NCI-H1930 (cell line): ENCODE measurements at places on chromosomes 13 and 19.

- DNase-seq = no peak
These were observed 2.7 kb upstream of the NOP53 start for GRCh38 chr19:47742634-47743033.

- no peak for DNase-seq
These were observed 123.9 kb downstream of the SLC7A1 start for GRCh38 chr13:29471551-29471950.

- DNase-seq = no peak
These were observed 31.4 kb downstream of the FLT1 start for GRCh38 chr13:28463481-28463880.

GRCh38 chr13:88051746-88052482, 380.7 kb downstream of the SLITRK5 start:
- no peak for DNase-seq

DNA sequence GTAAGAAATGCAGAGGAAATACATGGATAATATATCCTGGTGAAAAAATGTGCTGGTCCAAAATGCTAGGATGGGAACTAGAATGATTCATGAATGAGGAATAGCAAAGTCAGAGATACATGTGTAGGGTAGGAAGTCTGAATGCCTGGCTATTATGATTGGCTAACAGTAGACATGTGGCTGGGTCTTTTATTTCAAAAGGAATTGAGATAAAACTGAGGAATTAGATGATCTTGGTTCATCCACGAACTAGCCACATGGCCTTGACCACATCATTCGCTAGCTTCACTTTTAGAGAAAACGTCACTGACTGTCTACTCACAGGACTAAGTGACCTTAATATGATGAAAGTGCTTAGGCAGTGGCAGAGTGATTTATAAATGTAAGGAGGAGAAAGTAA, 103.1 kb downstream of the TRPC4 start:
- no peak for DNase-seq

GRCh38 chr13:75607447-75607846, 28.7 kb upstream of the LMO7 start:
- no peak for DNase-seq

GRCh38 chr19:53537121-53537520, 824 bp upstream of the ZNF331 start:
- DNase-seq = no peak

GRCh38 chr19:54352041-54352440, 12.7 kb downstream of the LAIR1 start:
- no peak for DNase-seq

DNA sequence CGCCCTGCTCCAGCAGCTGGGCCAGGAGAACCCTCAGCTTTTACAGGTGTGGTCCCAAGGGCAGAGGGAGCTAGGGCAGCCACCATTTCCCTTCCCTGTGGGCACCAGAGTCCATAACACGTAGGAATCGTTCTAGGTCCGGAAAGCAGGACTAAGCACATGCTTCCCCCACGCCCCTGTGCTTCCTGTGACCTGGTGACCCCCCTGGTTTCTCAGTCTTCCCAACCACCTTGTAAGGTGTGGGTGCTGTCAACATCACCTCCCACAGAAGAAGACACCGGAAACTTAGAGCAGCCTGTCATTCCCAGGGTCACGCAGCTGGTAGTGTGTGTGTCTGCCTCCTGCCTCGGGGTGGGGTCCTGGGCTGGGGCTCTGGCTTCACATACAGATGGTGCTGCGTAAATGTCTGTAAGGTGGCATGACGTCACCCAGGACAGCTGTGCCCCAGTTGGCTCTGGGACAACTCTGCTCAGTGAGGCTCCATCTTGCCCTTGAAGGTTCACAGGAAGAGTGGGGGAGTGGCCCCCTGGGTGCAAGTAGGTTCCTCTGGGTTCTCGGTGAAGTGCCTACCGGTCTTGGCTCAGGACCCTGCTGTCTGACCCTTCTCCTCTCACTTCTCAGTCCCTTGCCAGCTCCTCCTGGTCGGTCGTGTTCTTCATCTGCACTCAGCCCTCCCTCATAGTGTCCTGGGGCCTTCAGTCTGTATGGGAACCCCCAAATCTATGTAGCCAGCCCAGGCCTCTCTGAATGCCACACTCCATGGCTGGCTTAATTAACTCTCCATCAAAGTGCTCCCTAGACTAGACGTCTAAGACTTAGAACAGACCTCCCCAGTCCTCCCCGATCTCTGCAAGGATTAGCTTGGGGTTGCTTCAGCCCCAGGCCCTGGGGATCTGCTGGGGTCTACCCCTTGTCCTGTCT, 4.0 kb downstream of the RAD23A start:
- no peak for DNase-seq

GRCh38 chr13:45108716-45109101, 11.6 kb upstream of the GTF2F2 start:
- DNase-seq = no peak

DNA sequence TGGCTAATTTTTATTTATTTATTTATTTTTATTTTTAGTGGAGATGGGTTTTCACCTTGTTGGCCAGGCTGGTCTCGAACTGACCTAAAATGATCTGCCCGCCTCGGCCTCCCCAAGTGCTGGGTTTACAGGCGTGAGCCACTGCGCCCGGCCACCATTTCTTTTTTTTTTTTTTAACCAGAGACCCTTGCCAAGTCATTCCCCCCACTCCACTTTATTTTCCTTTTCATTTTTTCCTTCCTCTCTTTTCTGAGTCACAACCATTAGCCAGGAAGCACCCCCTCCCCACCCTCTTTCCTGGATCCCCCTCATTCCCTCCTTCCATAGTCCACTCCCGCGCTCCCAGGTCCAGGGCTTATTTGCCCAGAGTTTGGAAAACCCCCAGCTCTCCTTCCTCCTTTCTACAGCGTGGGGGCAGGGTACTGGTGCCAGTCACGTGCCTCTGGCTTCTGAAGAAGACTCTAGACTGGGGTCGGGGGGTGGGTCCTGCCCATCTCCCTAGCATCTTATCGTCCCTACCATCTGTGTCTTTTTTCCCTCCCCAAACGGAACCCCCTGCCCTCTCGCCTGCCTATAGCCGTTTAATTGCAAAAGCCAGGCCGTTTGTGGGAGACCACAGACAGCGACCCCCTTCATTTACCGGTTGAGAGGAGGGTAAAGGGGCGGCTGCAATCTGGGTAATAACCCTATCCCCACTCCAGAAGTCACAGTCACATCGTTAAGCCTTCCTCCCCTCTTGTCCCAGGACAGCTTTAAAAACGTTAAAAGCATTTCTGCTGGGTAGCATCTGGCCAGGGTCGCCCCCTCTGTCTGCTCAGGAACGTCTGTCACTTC, 1.1 kb upstream of the CALR start:
- peak; percentile 9 for DNase-seq

DNA sequence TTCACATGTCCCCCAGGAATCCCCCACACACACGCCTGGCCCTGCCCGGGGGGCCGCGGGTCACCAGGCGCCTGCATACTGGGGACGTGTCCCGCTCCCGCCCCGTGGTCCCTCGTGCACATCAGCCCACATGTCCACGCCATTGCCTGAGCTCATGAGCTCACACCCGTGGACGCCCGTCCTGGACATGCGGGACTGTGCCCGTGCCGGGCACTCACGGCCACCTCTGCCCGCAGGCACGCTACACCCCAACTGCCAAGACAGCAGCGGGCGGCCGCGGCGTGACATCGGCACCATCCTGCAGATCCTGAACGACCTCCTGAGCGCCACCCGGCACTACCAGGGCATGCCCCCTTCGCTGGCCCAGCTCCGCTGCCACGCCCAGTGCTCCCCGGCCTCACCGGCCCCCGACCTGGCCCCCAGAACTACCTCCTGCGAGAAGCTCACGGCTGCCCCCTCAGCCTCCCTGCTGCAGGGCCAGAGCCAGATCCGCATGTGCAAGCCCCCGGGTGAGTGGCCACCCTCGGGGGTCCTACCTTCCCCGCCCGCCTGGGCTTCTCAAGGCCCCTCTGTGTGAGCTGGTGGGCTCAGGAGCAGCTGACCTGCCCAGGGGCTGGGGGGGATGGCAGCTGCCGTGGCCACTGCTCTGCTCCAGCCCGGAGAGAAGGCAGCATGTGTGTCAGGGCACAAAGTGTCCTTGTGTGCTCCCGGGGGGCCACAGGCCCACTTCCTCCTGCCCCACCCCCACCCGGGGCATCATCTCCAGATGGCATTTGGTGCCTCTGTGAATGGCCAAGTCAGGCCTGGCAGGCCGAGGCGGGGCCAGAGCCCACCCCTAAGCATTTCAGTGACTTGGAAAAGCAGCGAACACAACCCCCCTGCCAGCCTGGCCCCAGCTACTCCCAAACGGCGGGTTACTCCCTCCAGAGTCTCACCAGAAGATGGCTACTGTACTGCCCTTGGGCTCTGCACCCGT, 7.1 kb downstream of the MIDN start:
- DNase-seq = no peak

DNA sequence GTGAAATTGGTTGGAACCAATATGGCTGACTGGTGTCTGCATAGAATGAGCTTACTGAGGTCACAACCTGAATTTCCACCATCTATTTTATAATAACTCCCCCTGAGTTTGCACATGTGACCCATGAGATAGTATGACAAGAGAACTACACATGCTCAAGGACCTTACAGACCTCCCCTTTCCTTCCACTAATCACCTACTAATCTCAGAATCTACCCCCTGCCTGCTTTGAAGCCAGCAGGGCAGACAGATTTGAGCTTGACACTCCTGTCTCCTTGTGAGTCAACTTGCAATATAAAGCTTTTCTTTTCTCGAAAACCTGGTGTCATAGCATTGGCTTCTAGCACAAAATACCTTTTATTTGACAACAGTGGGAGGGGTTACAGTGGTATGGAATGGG, 248.4 kb downstream of the RFC3 start:
- DNase-seq = no peak

- DNase-seq = peak; percentile 88
These were observed 79.2 kb downstream of the IRS2 start for GRCh38 chr13:109707044-109707741.

GRCh38 chr19:7850000-7850813, 20.2 kb downstream of the EVI5L start:
- no peak for DNase-seq

- DNase-seq = no peak
These were observed 6.8 kb upstream of the ZNF429 start for GRCh38 chr19:21498651-21499050.

- DNase-seq = no peak
These were observed 99.6 kb upstream of the NBEA start for GRCh38 chr13:34842466-34842865.

GRCh38 chr13:75103976-75104375, 378.0 kb downstream of the TBC1D4 start:
- DNase-seq = no peak

DNA sequence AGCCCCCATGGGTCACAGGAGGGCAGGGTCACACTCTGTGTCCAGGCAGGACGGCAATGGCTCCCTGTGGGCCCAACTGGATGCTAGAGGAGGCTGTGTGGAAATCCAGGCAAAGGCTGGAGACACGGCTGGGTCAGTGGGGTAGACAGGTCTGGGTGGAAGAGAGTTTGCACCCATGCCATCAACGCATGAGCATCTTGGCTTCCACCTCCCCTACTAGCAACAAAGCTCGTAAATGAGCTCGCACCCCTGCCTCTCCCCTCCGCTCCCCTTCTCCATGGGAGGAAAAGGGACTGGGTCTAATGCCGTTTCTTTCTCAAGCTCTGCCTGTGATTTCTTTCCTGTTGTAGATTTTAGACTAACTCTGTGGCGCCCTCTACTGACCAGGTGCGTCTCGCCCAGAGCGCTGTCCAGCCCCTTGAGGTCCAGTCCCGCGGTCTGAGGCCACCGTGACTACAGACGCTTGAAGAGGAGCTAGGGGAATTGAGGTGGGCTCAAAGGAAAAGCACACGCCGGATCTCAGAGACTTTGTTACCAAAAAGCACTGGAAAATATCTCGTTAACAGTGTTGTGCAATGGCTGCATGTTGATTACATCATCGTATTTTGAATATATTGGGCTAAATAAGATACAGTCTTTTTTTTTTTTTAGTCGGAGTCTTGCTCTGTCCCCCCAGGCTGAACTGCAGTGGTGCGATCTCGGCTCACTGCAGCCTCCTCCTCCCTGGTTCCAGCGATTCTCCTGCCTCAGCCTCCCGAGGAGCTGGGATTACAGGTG, 50.7 kb upstream of the USP29 start:
- peak; percentile 77 for DNase-seq

- no peak for DNase-seq
These were observed 143.5 kb upstream of the UBL3 start for GRCh38 chr13:29993716-29994488.

- DNase-seq = no peak
These were observed 31.0 kb upstream of the COX7A1 start for GRCh38 chr19:36183245-36183628.
